CD14-positive monocyte (primary cell): ENCODE measurements at places on chromosomes 11 and 22.
A peak's percentile ranks its signal among the peaks of the same experiment; 100 is the strongest.

GRCh38 chr11:44747836-44748235 lies 21.1 kb downstream of the TSPAN18 start:
- no peak for DNase-seq

DNA sequence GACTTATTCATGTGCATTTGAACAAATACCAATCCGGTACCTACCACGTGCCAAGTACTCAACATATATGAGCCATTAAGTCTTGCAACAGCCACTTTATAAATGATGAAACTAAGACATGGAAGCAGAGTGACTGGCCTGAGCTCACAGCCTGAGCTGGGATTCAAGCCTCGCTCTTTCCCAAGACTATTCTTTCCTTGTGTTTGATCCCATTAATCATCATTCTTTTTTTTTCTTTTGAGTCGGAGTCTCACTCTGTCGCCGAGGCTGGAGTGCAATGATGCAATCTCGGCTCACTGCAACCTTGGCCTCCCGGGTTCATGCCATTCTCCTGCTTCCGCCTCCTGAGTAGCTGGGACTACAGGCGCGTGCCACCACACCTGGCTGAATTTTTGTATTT lies 119.3 kb downstream of the ABTB2 start:
- DNase-seq: peak; percentile 26

- DNase-seq: no peak
These were observed 48.9 kb downstream of the ST14 start for GRCh38 chr11:130208241-130209127.

DNA sequence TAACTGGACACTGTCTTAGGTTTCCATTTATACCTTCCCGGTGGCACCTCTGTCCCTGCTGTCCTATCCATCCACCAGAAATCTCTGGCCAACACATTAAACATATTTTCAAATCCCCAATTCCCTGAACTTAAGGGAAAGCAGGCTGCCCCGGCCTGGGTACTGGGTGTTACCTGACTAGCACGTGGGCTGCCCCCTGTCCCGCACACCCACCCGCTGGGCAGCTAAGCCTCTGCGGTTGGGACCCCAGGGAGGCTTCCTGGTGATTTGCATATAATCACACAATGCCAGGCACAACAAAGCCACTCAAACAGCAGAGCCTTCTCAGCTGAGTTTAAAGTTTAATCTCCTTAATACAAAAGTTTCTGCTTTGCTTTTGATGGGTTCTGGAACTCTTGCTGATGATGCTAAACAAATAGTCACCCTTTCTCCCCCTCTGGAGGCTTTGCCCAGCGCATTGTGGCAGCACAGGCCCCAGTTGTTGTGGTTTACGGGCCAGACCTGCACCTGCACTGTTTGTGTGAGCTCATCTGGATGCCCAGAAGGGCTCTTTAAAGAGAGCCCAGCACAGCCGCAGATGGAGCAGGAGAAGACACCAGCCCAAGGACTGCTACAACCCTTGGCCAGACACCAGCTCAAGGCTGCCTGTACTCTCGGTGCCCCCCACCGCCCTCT lies 59.9 kb upstream of the POU2AF1 start:
- DNase-seq: no peak

DNA sequence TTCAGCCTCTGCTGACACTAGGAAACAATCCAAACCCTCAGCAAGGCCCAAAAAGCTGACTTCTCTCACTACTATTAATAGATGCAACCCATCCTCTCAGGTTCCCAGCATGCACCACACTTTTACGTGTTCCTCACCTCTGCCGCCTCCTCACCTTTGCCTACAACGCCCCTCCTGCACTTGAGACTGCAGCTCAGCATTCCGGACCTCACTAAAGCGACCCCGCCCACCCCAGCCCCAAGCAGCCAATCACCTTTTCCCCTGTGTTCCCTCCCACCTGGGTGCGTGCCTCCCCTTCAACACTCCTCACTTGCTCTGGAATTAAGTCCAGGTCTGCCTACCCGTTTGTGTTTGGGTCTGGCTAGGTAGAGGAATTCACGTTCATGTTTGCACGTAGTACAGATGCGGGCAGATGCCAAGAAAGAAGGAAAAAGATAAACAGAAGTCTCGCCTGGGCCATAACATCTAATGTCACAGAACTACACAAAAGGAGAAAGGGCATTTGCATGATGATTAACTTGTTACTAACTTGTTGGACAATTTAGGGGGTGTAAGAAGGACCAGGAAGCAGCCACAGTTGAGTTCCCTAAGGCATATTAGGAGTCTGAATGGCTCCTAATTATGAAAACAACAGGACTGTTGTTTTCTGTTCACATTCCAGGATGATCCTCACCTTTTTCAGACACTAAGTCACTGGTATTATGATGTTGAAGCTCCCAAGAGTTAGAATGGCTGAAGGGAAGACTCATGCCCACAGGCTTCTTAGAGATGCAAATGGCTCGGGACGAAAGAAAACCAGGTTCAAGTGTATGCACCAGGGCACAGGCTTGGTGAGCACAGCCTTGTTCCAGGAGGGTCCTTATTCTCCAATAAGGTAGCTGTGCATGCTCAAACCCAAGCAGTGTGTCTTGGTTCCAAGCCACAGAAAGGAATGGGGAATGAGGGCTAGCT lies 102.2 kb downstream of the MICAL3 start:
- no peak for DNase-seq

GRCh38 chr11:44507896-44508445 lies 57.5 kb upstream of the CD82 start:
- DNase-seq: no peak

DNA sequence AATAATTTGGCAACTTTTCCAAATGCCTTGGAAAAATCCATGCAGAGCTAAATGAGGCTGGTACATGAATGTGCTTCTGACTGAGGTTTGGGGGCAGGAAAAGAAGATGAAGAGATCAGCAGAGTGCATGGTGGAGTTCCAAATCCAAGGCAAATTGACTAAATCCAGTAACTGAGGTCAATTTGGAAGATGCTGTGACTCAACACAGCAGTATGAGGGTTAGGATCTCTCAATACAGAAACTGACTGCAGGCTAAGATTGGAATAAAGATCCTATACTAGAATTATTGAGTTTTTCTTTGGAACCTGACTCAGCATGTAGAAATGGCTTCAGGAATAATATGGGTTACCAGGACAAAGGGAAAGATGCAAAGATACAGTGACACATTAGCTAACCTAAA lies 99.3 kb upstream of the FAT3 start:
- DNase-seq: no peak

DNA sequence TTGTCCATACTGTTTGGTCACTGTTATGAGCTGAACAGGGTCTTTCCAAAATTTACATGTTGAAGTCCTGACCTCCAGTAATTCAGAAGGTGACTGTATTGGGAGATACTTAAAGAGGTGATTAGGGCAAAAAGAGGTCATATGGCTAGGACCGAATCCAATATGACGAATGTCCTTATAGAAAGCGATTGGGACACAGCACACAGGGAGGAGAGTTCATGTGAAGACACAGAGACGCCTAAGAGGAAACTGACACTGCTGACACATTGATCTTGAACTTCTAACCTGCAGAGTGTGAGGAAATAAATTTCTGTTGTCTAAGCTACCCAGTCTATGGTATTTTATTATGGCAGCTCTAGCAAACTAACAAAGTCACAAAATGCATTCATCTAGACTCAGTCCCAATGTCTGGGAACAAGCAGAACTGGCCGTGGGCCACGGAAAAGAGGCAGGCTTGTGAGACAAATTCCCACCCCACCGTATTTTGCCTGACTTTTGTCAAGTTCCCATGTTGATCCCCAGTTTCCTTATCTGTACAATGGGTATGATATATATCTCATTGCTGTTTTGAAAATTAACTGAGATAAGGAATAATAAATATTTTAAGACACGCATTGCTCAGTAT lies 295.0 kb downstream of the NTM start:
- no peak for DNase-seq

DNA sequence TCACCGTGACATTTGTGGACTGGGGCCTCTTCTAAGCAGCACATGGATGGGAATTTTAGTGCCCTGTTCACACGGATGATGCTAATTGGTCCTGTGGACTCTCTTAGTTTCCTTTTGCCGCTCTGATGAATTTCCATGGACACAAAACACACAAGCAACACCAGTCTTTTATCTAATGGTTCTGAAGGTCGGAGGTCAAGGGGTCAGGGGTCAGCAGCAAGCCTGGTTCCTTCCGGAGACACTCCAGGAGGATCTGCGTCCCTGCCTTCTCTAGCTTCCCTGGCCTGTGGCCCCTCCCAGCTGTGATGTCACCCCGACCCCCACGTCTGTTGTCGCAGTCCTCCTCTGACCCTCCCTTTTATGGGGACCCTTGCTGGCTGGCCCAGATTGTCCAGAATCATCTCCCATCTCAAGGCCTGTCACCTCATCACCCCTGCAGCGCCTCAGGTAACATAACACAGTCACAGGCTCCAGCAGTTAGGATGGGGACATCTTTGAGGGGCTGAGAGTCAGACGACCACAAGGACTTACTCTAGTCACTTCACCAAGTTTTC lies 6.8 kb downstream of the NADSYN1 start:
- no peak for DNase-seq

GRCh38 chr11:24574461-24574860 lies 77.6 kb downstream of the LUZP2 start:
- no peak for DNase-seq

DNA sequence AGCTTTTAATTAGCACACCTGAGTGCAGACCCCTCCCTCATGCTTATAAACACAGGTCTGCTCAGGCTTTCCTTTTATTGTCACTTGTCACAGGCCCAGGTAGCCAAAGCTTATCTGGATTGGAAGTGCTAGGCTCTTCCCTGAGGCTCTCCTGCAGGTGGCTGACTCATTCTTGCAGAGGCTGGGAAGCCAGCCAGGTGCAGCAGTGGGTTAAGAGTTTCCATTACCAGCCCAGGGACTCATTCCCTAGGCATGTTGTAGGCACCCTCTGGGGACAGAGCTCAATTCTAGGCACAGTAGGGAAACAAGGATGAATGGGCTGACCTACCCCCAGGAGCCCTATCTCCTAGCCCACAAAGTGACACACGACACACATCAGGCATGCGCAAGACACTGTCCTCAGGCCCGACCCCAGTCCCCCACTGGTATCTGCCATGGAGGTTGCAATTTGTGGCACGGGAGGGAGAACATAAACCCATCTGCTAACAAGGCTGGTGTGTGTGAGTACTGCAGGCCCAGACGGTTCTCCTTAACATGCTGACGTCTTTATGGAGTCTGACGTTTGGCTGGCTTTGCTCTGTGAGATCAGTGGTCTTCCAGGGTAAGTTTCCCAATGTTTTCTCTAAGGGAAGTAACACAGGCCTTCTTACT lies 94.2 kb downstream of the ABTB2 start:
- DNase-seq: no peak

DNA sequence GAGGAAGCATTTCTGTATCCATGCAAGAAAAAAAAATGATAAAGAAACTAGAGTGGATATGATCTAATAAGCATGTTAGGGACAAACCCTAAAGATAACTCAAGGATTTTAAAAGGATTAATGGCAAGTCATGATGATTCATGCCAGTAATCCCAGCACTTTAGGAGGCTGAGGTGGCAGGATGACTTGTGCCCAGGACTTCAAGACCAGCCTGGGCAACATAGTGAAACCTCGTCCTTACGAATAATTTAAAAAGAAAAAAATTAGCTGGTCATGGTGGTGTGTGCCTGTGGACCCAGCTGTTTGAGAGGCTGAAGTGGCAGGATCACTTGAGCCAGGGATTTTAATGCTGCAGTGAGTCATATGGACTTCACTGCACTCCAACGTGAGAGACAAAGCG lies 145.5 kb upstream of the BLID start:
- DNase-seq: peak; percentile 7

GRCh38 chr11:48107188-48107704 lies 109.4 kb upstream of the OR4B1 start:
- DNase-seq: peak; percentile 91

DNA sequence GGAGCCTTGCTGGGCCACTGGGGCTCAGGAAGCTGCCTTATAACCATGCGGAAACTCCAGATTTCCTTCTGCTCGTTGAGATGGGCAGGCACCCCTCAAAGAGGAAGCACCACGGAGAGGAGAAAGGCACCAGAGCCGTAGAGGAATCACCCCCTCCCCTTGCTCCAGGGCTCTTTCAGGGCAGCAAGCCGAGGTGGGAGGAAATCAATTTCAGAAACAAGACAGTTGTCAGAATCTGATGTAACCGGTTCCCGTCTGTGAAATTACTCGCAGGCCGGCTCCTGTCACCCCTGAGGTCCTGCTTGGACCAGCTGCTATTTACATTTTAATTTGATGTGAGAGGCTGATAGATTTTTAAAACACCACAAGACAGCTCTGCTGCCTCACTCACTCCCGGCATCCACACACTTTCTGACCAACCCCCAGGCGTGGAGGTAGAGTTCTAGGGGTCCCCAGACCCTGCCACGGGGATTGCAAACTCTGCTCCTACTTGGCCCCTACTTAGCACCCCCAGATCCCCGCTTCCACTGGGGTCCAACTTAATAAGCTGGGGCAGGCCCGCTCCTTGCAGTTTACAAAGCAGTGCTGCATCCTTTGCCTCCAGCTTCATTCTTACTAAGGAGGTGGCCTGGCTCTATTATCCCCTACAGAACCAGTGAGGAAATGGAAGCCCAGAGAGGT lies 162.5 kb downstream of the CEP164 start:
- peak; percentile 9 for DNase-seq

- no peak for DNase-seq
These were observed 7.6 kb upstream of the MSANTD2 start for GRCh38 chr11:124807660-124808270.

DNA sequence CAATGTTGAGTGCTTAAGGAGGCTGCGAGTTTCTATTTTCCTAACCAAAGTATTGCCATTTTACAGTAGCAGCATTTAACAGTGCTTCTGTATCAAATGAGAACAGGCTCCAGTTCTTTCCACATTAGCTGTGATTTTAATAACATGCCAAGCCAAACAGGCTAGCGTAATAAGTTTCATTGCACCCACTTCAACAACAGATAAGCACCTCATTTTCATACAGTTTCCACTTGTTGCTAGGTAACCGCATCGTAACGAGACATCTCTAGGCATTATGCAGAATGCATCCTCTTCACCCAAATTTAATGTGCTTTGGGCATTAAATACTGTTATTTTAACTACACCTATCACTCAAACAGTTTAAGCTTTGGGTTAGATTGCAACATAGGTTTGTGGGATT lies 79.0 kb downstream of the CADM1 start:
- no peak for DNase-seq

- DNase-seq: no peak
These were observed 471 bp upstream of the TMEM184B start for GRCh38 chr22:38273135-38273826.
